T-helper 2 cell treated with Interferon-gamma antibody and Interleukin-4, amounts not matched to agents 5 μg/mL and 100 μg/mL, for 36 hours (primary cell): ENCODE measurements at places on chromosomes 1 and 21.

GRCh38 chr1:175338387-175339135 is 146.0 kb upstream of the KIAA0040 start:
- peak; percentile 12 for DNase-seq

GRCh38 chr1:18962855-18963737 is 6.6 kb upstream of the IFFO2 start:
- no peak for DNase-seq

- no peak for DNase-seq
These were observed 100.0 kb upstream of the EDEM3 start for GRCh38 chr1:184854496-184855140.

DNA sequence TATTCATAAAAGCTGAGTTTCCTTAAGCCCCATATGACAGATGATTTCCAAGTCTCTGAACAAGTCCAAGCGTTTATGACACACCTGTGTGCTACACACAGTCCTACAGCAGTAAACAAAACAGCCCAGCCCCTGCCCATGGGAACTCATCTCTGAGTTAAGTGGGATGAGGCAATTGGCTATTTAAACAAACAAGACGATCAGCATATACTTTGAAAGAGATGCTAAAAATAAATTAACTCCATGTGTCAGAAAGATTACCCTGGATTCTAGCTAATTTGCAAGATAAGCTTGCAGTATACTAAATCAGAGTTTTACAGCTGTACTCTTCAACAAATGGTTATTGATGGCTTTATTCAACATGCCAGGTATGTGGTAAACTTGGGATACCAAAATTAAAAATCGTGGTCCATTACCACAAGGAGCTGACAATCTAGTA is 7.0 kb downstream of the PSMG1 start:
- no peak for DNase-seq

GRCh38 chr1:35708441-35708921 is 10.2 kb downstream of the C1orf216 start:
- no peak for DNase-seq

- no peak for DNase-seq
These were observed 136.4 kb upstream of the ADGRL2 start for GRCh38 chr1:81664341-81664740.

GRCh38 chr1:32500387-32501209 is 35.7 kb downstream of the ZBTB8B start:
- peak; percentile 35 for DNase-seq

GRCh38 chr1:85042413-85042812 is 5.9 kb downstream of the MCOLN3 start:
- no peak for DNase-seq

DNA sequence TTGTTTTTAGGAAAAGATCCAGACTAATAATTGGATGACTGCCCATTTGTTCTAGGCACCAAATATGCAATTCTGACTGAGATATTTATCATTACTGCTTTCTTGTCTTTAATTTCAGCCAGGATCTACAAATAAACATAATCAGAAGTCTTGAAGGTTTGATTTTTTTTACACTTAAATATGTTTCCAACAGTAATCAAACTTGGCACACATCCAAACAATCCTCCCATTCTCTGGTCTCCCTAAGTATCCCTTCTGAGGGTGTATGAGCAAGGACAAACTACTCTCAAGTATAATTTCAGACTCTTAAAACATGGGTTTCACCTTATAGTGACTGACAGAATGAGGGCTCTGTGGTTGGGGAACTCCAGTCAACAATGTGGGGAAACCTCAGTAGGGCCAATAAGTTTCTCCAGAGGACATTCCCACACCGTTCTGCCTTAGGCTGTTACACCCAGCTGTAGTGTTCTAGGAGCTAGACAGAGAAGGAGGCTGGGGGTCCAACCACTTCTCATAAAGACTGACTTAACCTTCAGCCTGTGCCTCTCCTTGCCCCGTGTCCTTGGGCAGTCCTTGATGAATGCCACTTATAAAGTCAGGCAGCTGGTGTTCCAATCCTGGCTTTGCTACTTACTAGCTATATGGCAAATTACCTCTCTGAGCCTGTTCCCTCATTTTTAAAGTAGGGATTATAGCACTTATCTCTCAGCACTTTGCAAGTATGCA is 1.5 kb upstream of the PALMD start:
- no peak for DNase-seq

DNA sequence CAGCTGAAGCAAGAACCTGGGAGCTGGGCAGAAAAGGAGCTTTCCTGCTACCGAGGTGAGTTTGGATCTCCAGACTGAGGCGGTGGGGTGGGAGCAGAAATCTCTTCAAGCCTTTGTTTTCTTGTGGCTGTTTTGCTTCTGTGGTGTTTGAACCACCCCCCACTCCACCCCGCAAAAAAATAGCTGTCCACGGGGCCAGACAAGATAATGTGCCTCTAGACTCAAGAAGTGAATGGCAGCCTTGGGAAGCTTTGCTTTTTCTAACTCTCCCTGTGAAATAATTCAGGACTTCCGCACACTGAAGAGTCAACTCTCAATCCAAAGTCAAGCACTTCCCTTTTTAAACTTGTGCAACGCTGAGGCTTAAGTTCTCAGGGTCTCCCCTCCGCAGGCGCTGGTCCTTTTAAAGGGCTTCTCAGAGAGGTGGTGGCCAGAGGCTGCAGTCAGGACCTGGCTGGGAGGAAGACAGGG is 159.6 kb upstream of the COA6 start:
- DNase-seq = no peak

DNA sequence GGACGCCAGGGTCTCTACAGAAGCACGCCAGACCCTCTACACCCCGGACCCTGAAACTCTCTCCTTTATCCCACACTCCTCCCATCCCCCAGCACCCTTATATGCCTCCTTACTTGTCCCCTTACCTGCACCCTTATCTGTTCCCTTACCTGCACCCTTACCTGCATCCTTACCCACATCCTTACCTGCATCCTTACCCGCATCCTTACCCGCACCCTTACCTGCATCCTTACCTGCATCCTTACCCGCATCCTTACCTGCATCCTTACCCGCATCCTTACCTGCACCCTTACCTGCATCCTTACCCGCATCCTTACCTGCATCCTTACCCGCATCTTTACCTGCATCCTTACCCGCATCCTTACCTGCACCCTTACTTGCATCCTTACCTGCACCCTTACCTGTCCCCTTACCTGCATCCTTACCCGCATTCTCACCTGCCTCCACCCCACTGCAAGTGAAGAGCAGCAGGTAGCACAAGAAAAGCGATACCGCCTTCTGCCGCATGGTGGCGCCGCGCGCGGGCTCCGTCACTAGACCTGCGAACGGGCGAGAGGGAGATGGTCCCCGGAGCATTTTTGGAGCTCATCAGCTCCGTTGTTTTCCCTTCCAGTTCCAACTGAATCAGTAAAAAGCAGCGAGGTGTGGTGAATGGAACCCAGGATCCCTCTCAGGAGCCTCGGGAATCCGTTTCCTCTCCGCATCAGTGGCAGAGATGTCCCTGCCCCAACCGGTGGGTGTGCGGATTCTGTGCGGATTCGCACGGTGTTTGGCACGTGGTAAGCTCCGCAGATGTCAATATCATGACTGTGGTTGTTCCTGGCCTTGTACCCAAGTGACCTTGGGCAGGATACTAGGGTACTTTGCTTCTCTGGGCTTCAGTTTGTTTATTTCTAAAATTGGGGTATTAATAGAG is 2.9 kb downstream of the IFI6 start:
- peak; percentile 78 for DNase-seq

DNA sequence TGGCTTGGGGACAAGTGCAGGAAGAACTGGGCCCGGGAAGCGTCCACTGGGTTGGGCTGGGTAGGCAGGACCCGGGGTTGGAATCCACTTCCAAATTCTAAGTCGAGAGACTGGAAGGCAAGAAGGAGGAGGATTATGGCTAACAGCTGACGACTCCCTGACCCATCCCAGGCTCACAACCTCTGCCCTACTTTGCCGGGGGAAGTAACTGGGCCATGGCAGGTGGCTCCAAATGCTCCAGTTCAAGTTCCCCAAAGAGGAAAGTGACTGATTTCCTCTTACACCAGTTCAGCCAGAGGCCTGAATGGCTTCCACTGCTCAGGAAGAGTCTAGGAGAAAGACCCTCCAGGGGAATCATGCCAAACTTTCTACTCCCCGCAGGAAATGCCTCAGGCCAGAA is 11.4 kb downstream of the EMC1 start:
- no peak for DNase-seq

DNA sequence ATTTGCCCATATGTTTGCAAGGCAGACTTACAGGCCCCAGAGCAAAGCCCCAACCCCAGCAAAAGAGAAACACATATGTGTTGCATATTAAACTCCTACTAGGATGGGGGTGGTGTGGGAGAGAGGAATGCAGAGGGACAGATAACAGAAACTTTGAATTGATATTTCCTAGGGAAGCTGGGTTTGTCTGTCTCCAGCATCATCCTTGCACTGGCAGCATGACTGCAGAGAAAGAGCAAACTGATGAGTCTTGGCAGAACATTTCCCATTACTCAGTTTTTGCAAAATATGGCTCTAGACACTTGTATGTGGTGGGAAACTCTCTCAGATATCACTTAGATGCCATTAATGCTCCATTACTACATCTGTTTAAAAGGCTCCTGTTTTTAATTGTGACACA is 43.8 kb upstream of the MARK1 start:
- DNase-seq = no peak

- DNase-seq = no peak
These were observed 50.5 kb downstream of the EYA3 start for GRCh38 chr1:28037946-28038345.

DNA sequence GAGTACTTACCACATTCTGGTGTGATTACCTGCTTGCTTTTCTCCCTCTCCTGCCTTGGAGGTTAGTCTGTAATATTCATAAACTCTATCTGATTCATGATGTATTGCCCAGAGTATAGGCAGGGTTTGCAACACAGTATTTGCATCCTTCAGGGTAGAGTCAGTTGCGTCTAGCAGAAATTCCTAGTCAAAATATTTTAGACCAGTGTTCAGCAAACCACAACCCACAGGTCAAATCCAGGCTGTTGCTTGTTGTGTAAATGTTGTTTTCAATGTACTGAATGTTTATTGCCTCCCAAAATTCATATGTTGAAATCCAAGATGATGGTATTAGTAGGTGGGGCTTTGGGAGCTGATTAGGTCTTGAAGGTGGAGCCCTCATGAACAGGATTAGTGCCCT is 82.9 kb downstream of the NGF start:
- DNase-seq = no peak

GRCh38 chr1:233675446-233675845 is 61.5 kb downstream of the KCNK1 start:
- no peak for DNase-seq

- no peak for DNase-seq
These were observed 81.7 kb downstream of the PCBP3 start for GRCh38 chr21:45724994-45725843.

DNA sequence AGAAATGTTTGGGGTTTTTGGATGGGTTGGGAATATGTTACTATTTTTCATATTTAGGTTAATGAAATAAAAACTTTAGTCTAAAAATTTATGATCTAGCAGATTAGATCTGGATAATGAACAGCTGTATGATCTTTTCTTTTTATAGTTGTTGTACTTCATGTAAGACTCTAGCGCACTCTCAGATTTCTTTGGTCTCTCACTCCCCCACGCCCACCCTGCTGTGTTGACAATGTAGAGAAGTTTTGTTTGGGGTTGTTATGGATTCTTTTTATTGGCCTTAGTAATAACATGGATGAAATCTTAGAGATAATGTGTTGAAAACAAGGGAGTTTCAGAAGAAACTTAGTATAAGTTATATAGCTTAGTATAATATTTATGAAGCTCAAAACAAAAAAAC is 5.5 kb downstream of the KLF18 start:
- no peak for DNase-seq

DNA sequence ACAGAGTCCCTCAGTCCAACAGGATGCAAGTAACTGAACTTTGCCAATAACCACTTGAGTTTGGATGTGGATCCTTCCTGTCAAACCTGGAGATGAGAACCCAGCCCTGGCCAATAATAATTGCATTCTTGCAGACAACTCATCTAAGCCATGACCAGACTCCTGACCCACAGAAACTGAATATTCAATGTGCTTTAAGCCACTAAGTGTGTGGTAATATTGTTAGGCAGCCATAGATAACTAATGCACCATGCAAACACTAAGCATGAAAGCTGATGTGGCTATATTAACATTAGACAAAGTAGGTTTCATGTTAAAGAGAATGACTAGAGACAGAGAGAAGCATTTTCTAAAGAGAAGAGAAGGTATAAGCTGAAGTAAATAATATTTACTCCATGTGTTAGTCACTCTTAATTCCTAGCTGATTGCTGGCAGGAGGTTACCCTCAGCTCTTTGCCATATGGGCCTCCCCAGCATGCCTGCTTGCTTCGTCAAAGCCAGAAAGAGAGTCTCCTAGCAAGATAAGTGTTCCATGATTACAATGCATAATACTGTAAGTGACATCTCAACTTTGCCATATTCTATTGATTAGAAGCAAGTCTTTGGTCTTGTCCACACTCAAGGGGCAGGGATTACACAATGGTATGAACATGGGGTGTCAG is 276.4 kb upstream of the PLXNA2 start:
- no peak for DNase-seq

GRCh38 chr1:3676581-3677470 is 24.5 kb downstream of the TP73 start:
- DNase-seq = no peak

GRCh38 chr1:34053660-34054059 is 111.4 kb downstream of the CSMD2 start:
- no peak for DNase-seq

DNA sequence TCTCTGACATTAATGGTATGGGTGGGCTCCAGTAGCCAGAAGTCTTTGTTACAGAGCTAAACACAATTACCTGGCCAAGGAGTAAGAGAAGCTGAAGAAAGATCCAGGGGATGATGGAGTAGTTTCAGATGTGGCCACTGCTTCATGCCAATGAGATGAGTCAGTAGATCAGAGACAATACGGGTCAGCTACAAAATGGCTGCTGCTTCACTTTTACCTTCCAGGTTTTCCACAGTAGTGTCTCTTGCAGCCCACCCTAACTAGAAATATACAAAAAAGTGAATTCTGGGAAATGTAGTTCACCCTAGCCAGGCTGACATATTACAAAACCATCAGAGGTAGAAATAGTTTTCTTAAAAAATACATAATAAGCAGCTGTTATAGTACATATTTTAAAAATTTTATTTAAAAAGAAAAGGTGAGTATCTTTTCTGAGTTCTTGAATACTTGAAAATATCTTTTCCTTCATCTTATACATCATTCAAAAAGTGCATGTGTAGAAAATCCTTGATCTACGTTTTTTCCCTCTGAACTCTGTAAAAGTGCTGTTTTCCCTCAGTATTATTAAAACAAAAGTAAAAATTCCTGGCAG is 36.1 kb downstream of the LRIF1 start:
- no peak for DNase-seq
